ENCODE measurements at places on chromosomes 6 and 20. TPM values are rescaled to one million over a fixed set of nuclear protein-coding genes. Genes with fewer than 3 reads are reported as not detected.

Gene BCAS1
- total RNA-seq = 3.4 TPM

Gene RGS17
- total RNA-seq = 0.69 TPM

Gene GHRH
- total RNA-seq = not detected

Gene TCF21
- not detected for total RNA-seq

Gene PPIL6
- total RNA-seq = 4.1 TPM

Gene ZNF512B
- total RNA-seq = 9.7 TPM

All from skin of body (tissue), 3 donors.